ENCODE measurements at places on chromosomes 4 and X.

- DNase-seq: no peak
These were observed 9.3 kb downstream of the ZXDA start for GRCh38 chrX:57900975-57901374.

- no peak for DNase-seq
These were observed 277.6 kb upstream of the NWD2 start for GRCh38 chr4:36966756-36967460.

DNA sequence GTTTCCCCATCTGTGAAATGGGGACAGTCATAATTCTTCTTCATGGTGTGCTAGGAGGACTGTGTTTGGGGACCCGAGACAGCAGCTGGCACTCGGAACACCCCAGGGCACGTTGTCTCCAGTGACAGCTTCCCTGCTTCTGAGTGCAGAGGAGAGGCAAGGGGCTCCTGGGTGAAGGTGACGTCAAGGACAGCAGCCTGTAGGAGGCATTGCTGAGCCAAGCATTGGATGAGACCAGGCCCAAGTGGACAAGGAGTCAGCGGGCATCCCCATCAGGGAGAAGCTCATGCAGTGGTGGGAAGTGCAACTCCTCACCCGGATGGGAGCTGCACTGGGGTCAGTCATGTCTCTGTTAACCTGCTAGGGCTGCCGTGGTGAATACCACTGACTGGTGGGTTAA is 46.1 kb downstream of the EVC start:
- DNase-seq: no peak

GRCh38 chr4:76533314-76533713 is 98.3 kb downstream of the SHROOM3 start:
- no peak for DNase-seq

GRCh38 chrX:24034485-24034884 is 7.5 kb upstream of the KLHL15 start:
- DNase-seq: no peak

- DNase-seq: no peak
These were observed 820.2 kb downstream of the FSTL5 start for GRCh38 chr4:161343569-161343950.

DNA sequence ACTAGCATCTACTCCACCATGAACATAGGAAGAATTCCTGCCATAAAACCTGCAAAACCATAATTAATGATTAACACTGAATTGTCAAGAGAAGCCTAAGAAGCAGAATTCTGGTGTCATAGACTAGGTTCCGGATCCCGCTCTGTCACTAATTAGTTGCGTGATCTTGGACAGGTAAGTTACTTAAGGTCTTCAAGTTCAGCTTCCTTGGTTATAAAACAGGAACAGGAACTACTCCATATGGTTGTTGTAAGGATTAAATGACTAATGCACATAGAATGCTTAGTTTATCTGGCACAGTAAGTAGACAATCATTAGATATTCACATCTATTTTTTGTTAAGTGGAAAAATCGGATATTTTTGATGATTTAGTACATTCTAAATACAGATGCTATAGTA is 14.3 kb downstream of the G3BP2 start:
- DNase-seq: no peak

- DNase-seq: no peak
These were observed 326.3 kb downstream of the ARHGAP10 start for GRCh38 chr4:148057984-148058859.

DNA sequence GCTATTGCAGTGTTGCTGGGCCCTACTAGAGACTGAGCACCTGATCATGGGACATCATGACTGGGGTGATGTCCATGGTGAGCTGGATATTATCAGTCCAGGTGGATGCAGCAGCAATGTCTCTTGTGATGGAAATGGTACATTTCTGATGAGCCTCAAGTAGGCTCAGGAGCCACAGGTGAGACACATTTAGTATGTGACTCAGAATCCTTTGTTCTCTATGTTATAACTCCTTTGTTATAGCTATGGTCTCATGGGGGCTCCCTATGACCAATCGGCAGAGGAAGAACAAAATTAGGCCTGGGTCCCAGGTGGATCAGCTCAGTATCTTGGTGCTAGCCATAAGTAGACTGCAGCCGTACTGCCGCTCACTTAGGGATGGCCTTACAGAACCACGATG is 107.9 kb upstream of the FAT1 start:
- no peak for DNase-seq

DNA sequence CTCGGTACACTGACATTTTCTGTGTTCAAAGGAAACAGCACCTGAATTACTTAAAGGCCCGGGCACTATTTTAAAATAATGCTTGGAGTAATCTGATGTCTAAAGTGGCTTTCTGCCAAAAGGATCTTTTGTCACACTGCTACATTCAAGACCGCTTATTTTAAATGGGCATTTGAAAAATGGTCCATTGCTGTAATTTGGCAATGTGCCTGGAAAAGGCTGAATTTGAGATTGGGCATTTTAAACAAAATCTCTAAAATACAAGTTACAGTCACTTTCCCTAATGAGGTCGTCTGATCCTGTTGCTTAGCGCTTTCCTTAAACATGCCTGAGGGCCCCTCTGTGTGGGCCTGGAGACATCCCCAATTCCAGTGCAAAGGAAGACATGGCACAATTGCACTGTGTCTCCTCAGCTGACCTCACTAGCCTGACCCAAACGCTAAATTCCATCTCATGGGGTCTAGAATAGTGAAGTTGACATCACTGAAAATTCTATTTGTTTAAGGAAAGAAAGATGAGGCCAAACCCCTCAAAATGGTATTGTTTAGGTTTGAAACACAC is 214.2 kb downstream of the GPC3 start:
- no peak for DNase-seq

DNA sequence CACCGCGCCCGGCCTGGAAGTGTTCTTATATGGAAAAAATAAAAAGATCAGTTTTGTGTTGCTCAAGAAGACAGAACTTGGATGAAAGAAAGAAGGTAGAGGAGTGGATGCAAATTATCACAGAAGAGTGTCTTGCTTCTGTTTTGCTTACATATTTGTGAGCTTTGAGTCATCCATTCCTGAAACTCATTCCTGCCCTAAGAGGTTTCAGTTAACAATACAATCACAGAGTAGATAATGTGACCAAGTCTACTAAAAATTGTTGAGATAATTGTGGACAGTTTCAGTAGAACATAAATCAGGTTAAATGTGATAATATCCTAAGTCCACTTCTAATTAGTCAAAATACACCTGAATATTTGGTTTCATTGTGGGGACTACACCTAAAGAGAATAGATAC is 26.4 kb upstream of the LRCH2 start:
- no peak for DNase-seq

GRCh38 chr4:8439168-8439567 is 1.4 kb downstream of the ACOX3 start:
- DNase-seq: no peak

- peak; percentile 4 for DNase-seq
These were observed 600 bp downstream of the BEX4 start for GRCh38 chrX:103215425-103215991.

GRCh38 chr4:69714086-69714485 is 46.3 kb downstream of the SULT1B1 start:
- no peak for DNase-seq

DNA sequence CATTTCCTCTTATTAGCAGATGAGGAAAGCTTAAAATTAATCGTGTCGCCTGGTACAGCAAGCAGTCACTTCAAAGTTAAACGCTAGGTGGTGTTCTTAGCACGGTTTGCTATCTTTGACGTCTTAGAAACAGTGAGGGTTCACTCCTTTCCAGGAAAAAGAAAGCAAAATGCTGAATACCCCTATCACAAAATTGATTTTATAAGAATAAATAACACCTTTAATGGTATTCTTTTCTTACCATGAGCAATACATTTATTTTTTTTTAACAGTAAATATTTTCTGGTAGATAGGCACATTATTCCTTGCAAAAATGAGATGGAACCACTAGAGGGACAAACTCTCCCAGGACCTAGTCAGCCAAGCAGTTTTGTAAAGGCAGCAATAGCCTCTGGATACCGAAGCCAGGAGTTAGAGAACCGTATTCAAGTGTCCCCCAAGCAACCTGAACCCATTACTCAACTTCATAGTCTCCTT is 153.9 kb downstream of the KDR start:
- no peak for DNase-seq

GRCh38 chr4:183362916-183363542 is 40.8 kb upstream of the CLDN24 start:
- DNase-seq: no peak

GRCh38 chr4:134320048-134320447 is 118.5 kb upstream of the PABPC4L start:
- DNase-seq: no peak

- DNase-seq: no peak
These were observed 5.5 kb upstream of the WFS1 start for GRCh38 chr4:6264225-6264540.

DNA sequence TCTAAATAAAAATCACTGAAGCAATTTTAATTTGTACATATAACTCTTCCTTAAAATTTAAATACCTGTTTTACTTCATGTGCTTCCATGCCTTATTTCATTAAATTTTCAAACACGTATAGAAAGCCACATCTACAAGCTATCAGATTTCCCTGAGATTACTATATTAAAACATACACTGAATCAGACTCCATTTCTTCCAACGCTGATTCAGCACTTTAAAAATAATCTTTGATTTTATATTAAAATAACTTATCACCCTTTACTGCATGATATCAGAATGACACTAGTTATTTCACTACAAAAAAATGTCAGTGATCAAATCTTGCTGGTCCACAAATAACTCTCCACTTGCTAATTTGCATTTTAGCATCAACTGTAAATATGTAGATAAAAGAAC is 550.8 kb downstream of the IL1RAPL1 start:
- DNase-seq: no peak

DNA sequence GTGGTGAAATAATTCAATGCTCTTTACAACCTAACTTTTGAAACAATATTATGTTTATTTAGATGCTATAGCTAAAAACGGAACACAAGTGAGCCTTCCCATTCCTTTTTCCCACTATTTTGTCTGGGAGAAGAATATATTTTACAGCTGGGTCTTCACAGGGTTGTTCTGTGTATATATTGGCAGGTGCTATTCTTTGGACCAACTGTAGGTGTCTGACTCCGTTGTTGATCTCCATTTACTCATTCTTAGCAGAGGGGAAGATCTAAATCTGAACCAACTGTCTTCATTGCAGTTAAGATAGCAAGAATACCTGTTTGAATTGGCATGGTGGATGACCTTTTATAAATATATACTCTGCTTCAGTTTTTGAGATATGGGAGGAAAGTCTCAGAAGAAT is 257.4 kb downstream of the CFAP299 start:
- DNase-seq: no peak

GRCh38 chrX:146581981-146582712 is 227.4 kb upstream of the CXorf51B start:
- no peak for DNase-seq

- DNase-seq: no peak
These were observed 274.5 kb downstream of the GPAT3 start for GRCh38 chr4:83810428-83810827.

GRCh38 chr4:76801621-76802235 is 96.2 kb downstream of the SOWAHB start:
- no peak for DNase-seq

- DNase-seq: no peak
These were observed 30.4 kb upstream of the HPGDS start for GRCh38 chr4:94372991-94373390.

DNA sequence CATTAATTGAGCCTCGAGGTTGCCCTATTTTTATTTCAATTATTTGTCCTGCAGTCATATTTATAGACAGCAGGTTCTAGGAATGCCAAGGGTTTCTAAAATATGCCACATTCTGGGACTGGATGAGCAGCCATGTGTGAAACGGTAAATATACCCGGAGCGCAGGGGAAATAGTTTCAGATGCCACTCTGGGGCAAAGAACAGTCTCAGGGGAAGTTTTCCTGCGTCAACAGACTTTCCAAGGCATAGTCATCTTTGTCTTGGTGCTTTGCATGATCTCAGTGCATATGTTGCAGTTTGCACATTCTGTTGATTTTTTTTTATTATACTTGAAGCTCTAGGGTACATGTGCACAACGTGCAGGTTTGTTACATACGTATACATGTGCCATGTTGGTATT is 71.0 kb downstream of the GPAT3 start:
- no peak for DNase-seq

- no peak for DNase-seq
These were observed 109.5 kb downstream of the GK start for GRCh38 chrX:30762755-30763154.

DNA sequence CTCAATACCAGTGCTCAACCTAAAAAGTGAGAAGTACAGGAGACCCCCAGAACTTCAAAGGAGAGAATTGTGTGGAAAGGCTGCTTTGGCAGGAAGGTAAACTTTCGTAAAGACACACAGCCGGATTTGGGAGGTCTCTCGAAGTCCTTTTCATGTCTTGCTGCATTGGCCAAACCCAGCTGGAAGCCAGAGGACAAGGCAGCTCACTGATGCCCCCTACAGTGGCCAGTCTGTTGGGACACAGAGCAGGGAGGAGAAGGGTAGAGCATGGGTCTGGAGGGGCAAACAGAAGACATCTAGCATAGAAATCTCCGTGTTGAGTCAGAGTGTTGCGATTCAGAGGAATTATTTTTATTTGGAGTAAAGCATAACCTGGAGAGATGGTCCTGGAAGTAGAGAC is 198.9 kb downstream of the ANK2 start:
- no peak for DNase-seq

- no peak for DNase-seq
These were observed 462.4 kb downstream of the IQCM start for GRCh38 chr4:149353241-149353640.

GRCh38 chr4:100489305-100489704 is 28.5 kb downstream of the EMCN start:
- DNase-seq: no peak

- no peak for DNase-seq
These were observed 107.8 kb upstream of the TMEM47 start for GRCh38 chrX:34764852-34765361.

- no peak for DNase-seq
These were observed 322.2 kb downstream of the IQCM start for GRCh38 chr4:149493492-149493891.

- DNase-seq: no peak
These were observed 143.9 kb downstream of the BCOR start for GRCh38 chrX:39953879-39954278.

DNA sequence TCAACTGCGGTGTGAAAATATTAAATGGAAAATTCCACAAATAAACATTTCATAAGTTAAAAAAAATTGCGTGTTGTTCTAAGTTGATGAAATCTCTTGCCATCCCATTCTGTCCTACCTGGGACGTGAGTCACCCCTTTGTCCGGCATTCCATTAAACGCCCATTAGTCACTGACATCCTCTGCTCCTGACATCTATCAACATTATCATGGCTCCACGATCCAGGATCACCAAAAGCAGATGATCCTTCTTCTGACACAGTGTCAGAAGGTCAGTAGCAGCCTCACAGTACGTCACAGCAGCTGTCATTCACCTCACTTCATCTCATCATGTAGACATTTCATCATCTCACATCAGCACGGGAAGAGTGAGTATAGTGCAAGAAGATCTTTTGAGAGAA is 125.7 kb downstream of the ZNF827 start:
- DNase-seq: no peak

DNA sequence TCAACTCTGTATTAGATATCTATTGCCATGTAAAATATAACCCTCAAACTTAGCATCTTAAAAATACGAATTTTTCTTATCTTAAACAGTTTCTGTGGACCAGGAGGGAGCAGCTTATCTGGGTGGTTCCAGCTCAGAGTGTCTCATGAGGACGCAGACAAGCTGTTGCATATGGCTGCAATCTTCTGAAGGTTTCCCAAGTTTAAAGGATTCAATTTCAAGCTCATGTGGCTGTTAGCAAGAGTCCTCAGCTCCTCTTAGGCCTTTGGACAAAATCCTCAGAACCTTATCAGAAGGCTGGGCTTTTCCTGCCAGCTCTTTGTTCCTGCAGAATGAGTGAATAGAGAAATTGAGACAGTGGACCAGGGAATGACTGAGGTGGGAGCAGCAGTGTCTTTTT is 2.8 kb upstream of the CTSO start:
- DNase-seq: no peak
